ENCODE measurements at places on chromosomes 4 and X. TPM values are rescaled to one million over a fixed set of nuclear protein-coding genes. Genes with fewer than 3 reads are reported as not detected.

The GPC3 gene
- 5.1 TPM for total RNA-seq

The GRPR gene
- total RNA-seq: 0.21 TPM

The ADAMTS3 gene
- 0.45 TPM for total RNA-seq

- no peak for DNase-seq
Measured at GRCh38 chr4:39975488-39976089, 2.1 kb downstream of the PDS5A start.

- no peak for DNase-seq
Measured at GRCh38 chr4:126838941-126839679, 793.6 kb upstream of the INTU start.

DNA sequence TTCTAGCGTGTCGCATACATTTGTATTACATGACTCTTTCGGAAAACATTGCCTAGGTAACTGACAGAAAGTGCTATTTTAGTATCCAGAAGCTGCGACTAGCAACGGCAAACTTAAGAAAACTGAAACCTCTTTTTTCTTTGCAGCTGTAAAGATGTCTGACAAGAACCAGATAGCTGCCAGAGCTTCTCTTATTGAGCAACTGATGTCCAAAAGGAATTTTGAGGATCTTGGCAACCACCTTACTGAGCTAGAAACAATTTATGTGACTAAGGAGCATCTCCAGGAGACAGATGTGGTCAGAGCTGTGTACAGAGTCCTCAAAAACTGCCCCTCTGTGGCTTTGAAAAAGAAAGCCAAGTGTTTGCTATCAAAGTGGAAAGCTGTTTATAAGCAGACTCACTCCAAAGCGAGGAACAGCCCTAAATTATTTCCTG is 9.4 kb downstream of the TCEANC start:
- DNase-seq: no peak

DNA sequence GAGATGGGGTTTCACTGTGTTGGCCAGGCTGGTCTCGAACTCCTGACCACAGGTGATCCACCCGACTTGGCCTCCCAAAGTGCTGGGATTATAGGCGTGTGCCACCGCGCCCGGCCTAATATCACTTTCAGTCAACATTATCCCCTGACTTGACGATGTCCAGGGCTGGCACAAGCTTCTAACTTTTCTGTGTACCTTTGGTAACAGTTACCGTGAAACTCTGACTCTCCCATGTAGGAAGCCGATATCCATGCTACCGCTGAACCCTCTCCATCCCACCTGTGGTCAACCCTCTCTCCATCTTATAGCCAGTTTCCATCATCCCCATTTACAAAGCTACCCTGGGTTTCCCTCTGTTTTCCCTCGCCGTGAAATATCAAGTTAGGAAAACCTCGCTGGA is 77.5 kb downstream of the CRLF2 start:
- DNase-seq: no peak

GRCh38 chr4:83248486-83248885 is 36.1 kb downstream of the COQ2 start:
- no peak for DNase-seq

- no peak for DNase-seq
Measured at GRCh38 chrX:153725832-153726285, 1.2 kb downstream of the ABCD1 start.

- DNase-seq: no peak
Measured at GRCh38 chr4:73421708-73422457, 14.1 kb upstream of the AFP start.

DNA sequence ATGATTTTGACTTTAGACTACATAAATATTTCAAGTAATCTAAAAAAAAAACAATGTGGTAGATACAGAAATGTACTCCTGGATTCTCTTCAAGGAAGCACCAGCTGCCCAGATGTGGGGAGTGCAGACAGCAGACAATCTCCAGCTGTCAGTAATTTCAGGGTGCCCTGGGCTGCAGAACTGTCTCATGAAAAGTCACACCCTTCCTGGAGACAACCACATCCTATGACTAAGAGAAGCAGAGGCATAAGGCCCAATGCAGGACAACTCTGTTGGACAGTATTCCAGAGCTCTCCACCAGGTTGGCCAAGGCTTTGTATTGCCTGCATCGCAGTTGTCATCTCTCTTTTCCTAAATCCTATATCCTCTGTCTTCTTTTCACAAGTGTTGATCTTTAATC is 34.4 kb upstream of the BLTP1 start:
- no peak for DNase-seq

GRCh38 chr4:122617597-122618593 is 3.0 kb downstream of the IL21 start:
- no peak for DNase-seq

- DNase-seq: no peak
Measured at GRCh38 chrX:118459494-118459893, 36.1 kb upstream of the DOCK11 start.

DNA sequence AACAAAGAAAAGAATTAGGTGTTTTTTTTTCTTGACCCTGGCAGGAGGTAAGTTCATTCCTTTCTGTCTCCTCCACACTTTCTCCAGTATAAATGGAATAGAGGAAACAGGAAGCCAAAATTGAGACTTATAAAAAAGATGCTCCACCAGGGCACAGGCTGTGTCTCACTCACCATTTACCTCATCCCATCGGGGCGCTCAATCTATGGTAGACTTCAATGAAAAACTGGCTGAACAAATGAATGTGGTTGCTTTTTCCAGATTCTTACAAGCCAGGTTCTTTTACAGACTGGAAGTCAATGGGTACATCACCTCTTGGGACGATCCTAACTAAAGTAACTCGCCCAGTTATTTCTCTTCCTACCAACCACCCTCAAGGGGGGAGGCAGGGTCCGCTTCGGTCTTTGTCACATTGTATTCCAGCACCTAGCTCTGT is 685 bp downstream of the COMMD8 start:
- no peak for DNase-seq

- DNase-seq: no peak
Measured at GRCh38 chr4:41784191-41784979, 35.9 kb upstream of the PHOX2B start.

- DNase-seq: no peak
Measured at GRCh38 chr4:152455311-152455710, 80.6 kb downstream of the FBXW7 start.

DNA sequence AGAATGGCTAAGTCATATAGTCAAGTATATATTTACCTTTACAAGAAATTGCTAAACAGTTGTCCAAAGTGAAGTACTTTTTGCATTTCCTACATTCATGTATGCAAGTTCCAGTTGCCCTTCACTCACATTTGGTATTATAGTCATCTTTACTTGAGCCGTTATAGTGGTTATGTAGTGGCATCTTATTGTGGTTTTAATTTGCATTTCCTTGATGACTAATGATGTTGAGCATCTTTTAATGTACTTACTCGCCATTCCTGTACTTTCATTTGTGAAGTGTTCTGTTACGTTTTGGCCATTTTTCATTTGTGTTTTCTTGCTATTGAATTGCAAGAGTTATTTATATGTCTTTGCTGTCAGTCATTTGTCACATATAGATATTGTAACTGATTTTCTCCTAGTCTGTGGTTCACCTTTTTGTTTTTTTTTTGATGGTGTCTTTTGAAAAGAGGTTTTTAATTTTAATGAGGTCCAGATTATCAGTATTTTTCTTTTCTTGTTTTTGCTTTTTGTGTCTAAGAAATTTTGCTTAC is 27.6 kb downstream of the ARFIP1 start:
- no peak for DNase-seq

DNA sequence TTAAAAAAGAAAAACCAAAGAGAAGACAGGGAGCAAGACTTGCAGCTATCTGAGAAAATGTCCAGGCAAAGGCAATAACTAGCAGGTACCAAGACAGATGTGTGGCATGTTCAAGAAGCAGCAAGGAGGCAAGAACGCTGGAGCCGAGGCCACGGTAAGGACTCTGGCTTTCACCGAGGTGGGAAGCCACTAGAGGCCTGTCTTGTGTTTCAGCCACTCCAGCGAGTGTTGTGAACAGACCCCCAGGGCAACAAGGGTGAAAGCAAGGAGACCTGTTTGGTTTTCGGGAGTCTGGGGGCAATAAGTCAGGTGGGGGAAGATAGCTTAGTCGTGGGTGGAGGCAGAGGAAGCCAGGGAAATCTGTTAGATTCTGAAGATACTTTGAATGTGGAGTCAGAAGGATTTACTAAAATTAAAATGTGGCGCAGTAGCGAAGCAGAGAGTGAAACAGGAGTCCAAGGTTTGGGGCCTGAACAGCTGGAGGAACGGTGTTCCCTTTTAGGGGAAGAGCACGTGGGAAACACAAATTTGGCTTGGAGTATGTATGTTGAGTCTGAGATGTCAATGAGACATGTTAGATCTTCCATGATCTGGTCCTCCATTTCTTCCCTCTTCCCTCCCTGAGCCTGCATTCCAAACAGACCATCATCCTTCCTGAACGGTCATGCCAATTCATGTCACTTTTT is 3.1 kb downstream of the WDR1 start:
- no peak for DNase-seq

DNA sequence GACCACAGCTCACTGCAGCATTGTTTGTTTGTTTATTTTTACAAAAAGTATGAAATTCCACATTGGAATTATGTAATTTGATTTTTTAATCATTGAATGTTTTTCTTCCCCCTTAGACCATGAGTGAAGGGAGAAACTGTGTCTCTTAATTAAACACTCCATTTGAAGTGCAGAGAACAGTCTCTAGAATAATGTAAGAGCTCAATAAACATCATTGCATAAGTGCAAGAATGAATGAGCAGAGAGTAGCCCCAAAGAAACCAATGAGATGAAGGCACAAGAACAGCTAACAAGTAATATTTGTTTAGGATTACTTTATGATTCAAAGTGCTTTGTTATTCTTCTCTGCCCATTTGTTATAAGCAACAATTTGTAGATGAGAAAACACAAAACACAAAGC is 921.3 kb upstream of the LCORL start:
- no peak for DNase-seq

DNA sequence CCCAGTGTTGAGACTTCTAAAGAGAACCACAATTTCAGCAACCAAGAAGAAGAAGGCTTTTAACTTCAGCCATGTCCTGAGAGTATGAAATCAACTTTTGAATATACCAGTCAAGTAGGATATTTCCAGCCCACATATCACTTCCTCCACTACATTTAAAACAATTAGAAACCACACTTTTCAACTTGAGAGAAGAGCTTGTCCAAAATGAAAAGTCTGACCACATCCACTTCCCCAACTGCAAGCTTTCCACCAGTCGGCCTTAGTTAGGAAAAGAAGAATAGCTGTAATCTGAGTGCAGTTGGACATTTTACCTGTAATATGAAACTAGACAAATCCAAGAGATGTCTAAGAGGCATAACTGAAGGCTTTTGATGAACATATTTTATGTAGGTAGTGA is 101.9 kb upstream of the SLC7A11 start:
- DNase-seq: no peak

- DNase-seq: no peak
Measured at GRCh38 chr4:26071688-26072087, 157.7 kb downstream of the SMIM20 start.

DNA sequence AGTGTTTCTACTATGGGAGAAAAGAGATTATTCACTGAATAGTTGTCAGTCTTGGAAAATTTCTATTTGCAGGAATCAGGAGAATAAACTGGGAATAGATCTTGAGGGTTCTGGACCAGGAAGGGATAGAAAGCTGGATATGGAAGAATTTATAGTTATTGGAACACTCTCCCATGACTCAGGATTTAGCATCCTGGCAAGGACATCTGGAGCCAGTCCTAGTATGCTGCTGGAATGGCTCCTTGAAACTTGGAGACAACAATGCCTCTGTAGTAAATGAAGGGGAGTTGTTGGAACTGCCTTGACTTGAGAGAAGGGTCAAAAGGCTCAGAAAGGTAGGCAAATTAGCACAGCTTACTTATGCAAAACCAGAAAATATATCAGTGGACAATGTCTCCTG is 23.5 kb upstream of the THOC2 start:
- DNase-seq: no peak
